ENCODE measurements at places on chromosomes 7 and 10. TPM values are rescaled to one million over a fixed set of nuclear protein-coding genes. Genes with fewer than 3 reads are reported as not detected.

Gene PRPS1L1
- total RNA-seq, result 0.09 TPM

Gene TDRD1
- total RNA-seq, result 0.83 TPM

Gene SFTPA1
- total RNA-seq, result not detected

Gene GPR15LG
- not detected for total RNA-seq

Gene PLEKHA8
- 11.4 TPM for total RNA-seq

Gene TECTB
- 0.09 TPM for total RNA-seq

Gene SH2D4B
- total RNA-seq, result not detected

Gene DAGLB
- total RNA-seq, result 11.1 TPM

Gene CTTNBP2
- 0.28 TPM for total RNA-seq

Gene HOXA3
- total RNA-seq, result 1.8 TPM

Gene TMEM72
- total RNA-seq, result not detected

Gene LIPM
- not detected for total RNA-seq

Gene LRRC4
- 0.46 TPM for total RNA-seq
